ENCODE measurements at places on chromosomes 4 and X. TPM values are rescaled to one million over a fixed set of nuclear protein-coding genes. Genes with fewer than 3 reads are reported as not detected.

The ZDHHC15 gene
- total RNA-seq, result not detected

The XKRX gene
- total RNA-seq, result 0.14 TPM

The RAB33A gene
- total RNA-seq, result 44.2 TPM

The RADX gene
- 7.6 TPM for total RNA-seq

The PABPC5 gene
- total RNA-seq, result not detected

The KLHL13 gene
- total RNA-seq, result 0.86 TPM

The TCP11X2 gene
- total RNA-seq, result not detected

The VEGFD gene
- not detected for total RNA-seq

The SMIM10L2A gene
- 0.05 TPM for total RNA-seq

The SOWAHD gene
- total RNA-seq, result not detected

The SPANXN3 gene
- not detected for total RNA-seq

The ART3 gene
- total RNA-seq, result not detected

The ASB5 gene
- total RNA-seq, result not detected

The NXF2B gene
- not detected for total RNA-seq

The NR0B1 gene
- total RNA-seq, result not detected

The CSAG3 gene
- total RNA-seq, result not detected

The SOD3 gene
- not detected for total RNA-seq

The SPP1 gene
- not detected for total RNA-seq

The L1CAM gene
- 1.2 TPM for total RNA-seq

The CT47B1 gene
- total RNA-seq, result not detected

The PITX2 gene
- not detected for total RNA-seq

The SMAD1 gene
- 15.6 TPM for total RNA-seq

The ATP2B3 gene
- total RNA-seq, result not detected

The GAGE12F gene
- total RNA-seq, result not detected

The HTN3 gene
- not detected for total RNA-seq

The HPGDS gene
- not detected for total RNA-seq

The GYPE gene
- 0.50 TPM for total RNA-seq

The RTL3 gene
- 0.14 TPM for total RNA-seq

The RNF175 gene
- not detected for total RNA-seq

The PROM1 gene
- 0.24 TPM for total RNA-seq

The SASH3 gene
- 317 TPM for total RNA-seq

The IGFBP7 gene
- 11.7 TPM for total RNA-seq

The AIFM1 gene
- total RNA-seq, result 49.1 TPM

The UGT8 gene
- total RNA-seq, result not detected

The COL25A1 gene
- total RNA-seq, result not detected

The POU3F4 gene
- not detected for total RNA-seq

The SSX7 gene
- not detected for total RNA-seq

The GAGE13 gene
- not detected for total RNA-seq

The GAGE1 gene
- total RNA-seq, result not detected

The ZAR1 gene
- not detected for total RNA-seq

The FGFRL1 gene
- 15.2 TPM for total RNA-seq

The CT45A10 gene
- not detected for total RNA-seq

The NAAA gene
- 48.2 TPM for total RNA-seq

The RAB39B gene
- total RNA-seq, result 8.3 TPM

The GPAT3 gene
- 0.93 TPM for total RNA-seq

The HTN1 gene
- total RNA-seq, result not detected

The RTL5 gene
- 0.75 TPM for total RNA-seq

The KIT gene
- total RNA-seq, result 0.78 TPM

The TMSB15C gene
- total RNA-seq, result 5.0 TPM

The CLCN5 gene
- total RNA-seq, result 6.2 TPM
